ENCODE measurements at places on chromosomes 12 and 14. TPM values are rescaled to one million over a fixed set of nuclear protein-coding genes. Genes with fewer than 3 reads are reported as not detected.

WSCD2 gene
- total RNA-seq, result 0.33 TPM

TTC9 gene
- 1.8 TPM for total RNA-seq

RTN1 gene
- total RNA-seq, result 1.9 TPM

C12orf60 gene
- total RNA-seq, result 1.4 TPM

OS9 gene
- total RNA-seq, result 111 TPM

SLC6A12 gene
- total RNA-seq, result 0.14 TPM

INHBE gene
- total RNA-seq, result 0.09 TPM

DNA sequence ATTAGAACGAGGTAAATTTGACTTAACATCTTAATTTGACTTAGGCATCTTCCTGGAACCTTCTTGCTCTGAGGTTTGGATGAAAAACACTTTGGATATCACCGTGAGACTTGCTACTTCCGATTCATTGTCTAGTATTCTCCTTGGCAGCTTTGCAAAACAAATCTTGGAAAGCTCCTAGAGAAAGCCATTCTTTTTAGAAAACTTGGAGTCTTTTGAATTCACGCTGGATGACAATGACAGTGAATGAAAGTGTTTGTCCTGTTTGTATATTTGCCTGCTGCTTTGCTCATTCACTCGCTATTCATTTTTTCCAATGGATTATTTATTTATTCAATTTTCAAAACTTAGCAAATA, 222.1 kb upstream of the HMGA2 start:
- peaks cover 2% of the 10 kb centered on the region for H3K4me1 ChIP-seq
- H3K27ac ChIP-seq, result no peak overlapping the region
- no peak overlapping the region for H3K4me3 ChIP-seq
- no peaks in the 10 kb centered on the region for H3K36me3 ChIP-seq
- DNase-seq, result no peak

- no peaks in the 10 kb centered on the region for H3K4me1 ChIP-seq
- no peak for DNase-seq
- no peak overlapping the region for H3K27ac ChIP-seq
- H3K36me3 ChIP-seq, result peaks cover 3% of the 10 kb centered on the region
Observed at GRCh38 chr12:62586850-62587249, 120.2 kb downstream of the MON2 start.

DNA sequence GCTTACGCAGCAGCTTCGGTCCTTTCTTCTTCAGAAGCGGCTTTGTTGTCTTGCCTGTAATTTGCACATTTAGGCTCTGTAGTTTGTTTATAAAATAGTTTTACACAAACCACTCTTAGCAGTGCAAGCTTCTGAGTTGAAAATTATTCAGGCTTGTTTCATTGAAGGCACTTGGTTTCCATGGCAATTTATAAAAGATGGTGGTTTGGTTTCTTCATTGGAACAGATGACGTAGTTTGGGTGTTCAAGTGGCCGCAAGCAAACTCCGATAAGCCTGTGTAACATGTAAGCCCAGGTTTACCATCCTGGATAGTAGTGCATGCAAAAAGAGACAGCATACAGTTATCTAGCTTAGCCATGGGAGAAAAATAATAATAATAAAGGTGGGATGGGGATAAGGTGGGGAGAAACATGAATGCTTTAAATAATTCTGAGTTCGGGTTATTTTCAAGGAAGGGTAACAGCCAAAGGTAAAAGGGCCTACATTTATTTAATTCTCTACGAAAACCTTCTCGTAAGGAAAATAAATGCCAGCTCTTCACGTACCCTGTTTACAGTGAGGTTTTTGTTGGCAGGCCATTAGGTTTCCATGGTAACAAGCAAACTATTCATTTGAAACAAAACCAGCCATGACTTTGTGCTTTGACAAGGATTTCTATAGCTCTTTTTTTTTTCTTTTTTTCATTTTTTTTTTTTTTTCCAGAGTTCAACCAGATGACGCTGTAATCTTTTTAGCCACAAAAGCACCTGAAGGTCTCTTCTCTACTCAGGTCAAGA, 189.6 kb upstream of the RPL10L start:
- no peak for DNase-seq
- no peak overlapping the region for H3K27ac ChIP-seq
- no peaks in the 10 kb centered on the region for H3K27me3 ChIP-seq
- no peaks in the 10 kb centered on the region for H3K4me1 ChIP-seq

GRCh38 chr14:70770490-70770889, 38.8 kb downstream of the MAP3K9 start:
- no peak overlapping the region for H3K4me3 ChIP-seq
- no peak overlapping the region for H3K27ac ChIP-seq
- H3K27me3 ChIP-seq, result no peaks in the 10 kb centered on the region
- DNase-seq, result no peak
- no peaks in the 10 kb centered on the region for H3K4me1 ChIP-seq

- H3K4me1 ChIP-seq, result no peaks in the 10 kb centered on the region
- H3K27ac ChIP-seq, result no peak overlapping the region
- no peaks in the 10 kb centered on the region for H3K36me3 ChIP-seq
- no peak for DNase-seq
- no peaks in the 10 kb centered on the region for H3K27me3 ChIP-seq
Observed at GRCh38 chr14:104510216-104510615, 69.3 kb upstream of the C14orf180 start.

DNA sequence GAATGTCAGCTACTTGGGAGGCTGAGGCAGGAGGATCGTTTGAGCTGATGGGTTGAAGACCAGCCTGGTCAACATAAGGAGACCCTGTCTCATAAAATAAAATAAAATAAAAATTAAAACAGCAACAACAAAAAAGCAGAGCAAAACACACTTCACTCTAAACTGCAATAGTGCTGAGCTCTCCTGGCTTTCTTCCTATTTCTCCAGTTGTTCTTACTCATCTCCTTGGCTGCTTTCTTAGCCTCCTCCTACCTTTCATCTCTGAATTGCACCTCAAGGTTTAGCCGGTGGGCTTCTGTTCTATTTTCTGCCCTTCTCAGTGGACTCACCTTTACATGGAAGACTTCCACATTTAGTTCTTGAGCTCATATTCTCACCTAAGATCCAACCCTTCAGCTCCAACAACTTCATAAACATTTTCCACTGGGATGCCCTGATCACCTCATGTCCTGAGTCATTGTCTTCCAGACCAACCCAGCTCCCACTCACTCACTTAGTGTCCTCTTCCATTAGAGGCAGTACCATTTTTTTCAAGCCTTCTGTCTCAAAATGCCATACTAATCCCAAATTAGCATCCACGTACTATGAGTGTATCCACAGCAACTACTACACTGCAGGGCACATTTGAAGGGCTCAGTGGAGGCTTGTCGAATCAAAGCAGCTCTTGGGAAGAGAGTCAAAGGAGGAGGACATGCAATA, 41.2 kb upstream of the TMED10 start:
- no peaks in the 10 kb centered on the region for H3K36me3 ChIP-seq
- DNase-seq, result no peak

GRCh38 chr12:43285159-43285598, 266.8 kb downstream of the ADAMTS20 start:
- H3K27me3 ChIP-seq, result no peaks in the 10 kb centered on the region
- H3K4me3 ChIP-seq, result no peak overlapping the region
- no peak overlapping the region for H3K27ac ChIP-seq

GRCh38 chr12:130576371-130576816, 139.7 kb downstream of the RIMBP2 start:
- no peaks in the 10 kb centered on the region for H3K36me3 ChIP-seq
- H3K4me1 ChIP-seq, result peaks cover 4% of the 10 kb centered on the region
- H3K4me3 ChIP-seq, result no peak overlapping the region
- no peaks in the 10 kb centered on the region for H3K27me3 ChIP-seq
- H3K27ac ChIP-seq, result no peak overlapping the region

DNA sequence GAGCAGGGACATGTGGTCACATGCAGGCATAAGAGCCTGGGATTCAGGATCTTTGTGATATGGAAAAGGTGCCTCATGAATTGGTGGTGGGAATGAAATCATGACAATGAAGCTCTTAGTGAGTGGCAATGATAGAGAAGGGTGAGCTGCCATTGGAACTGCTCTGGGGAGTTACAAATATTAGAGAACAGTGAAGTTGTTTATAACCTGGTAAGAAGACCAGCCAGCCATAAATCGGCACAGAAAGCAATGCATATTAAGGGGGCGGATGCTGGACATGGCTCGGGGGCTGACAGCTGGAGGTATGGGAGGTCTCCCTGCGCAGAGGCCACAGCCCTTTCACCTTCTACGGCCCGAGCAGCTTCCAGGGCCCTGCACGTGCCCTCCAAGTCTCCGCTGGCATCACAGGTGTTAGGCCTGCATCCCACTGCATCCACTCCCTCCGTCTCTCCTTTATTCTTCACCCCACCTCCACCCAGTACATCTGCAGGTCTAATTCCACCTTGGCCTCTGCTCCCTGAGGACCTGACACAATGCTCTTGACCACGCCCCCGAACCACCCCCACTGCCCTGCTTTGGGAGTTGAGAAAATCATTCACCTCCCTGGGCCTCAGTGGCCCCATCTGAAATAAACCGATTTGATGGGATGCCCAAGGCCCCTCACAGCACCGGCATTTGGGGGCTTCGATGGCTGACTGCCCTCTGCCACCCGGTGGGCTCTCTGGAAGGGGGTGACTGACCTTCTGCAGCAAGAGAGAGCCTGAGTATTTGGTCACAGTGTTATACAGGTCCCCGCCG, 4.1 kb downstream of the CACNA2D4 start:
- no peak overlapping the region for H3K27ac ChIP-seq
- H3K27me3 ChIP-seq, result peaks cover 19% of the 10 kb centered on the region
- DNase-seq, result no peak
- no peak overlapping the region for H3K4me3 ChIP-seq
- no peaks in the 10 kb centered on the region for H3K36me3 ChIP-seq

- no peaks in the 10 kb centered on the region for H3K4me1 ChIP-seq
- H3K27ac ChIP-seq, result no peak overlapping the region
- no peak overlapping the region for H3K4me3 ChIP-seq
- no peaks in the 10 kb centered on the region for H3K36me3 ChIP-seq
- DNase-seq, result no peak
Observed at GRCh38 chr12:102501773-102502172, 21.4 kb upstream of the IGF1 start.

- H3K27ac ChIP-seq, result peak overlapping the region; percentile 89
- H3K4me1 ChIP-seq, result peaks cover 75% of the 10 kb centered on the region
- H3K36me3 ChIP-seq, result peaks cover 100% of the 10 kb centered on the region
- peak overlapping the region; percentile 38 for H3K4me3 ChIP-seq
- no peak for DNase-seq
Observed at GRCh38 chr14:22536853-22537338, 52.1 kb downstream of the DAD1 start.

GRCh38 chr12:87127272-87127671, 871.1 kb upstream of the MGAT4C start:
- no peaks in the 10 kb centered on the region for H3K27me3 ChIP-seq
- no peak overlapping the region for H3K4me3 ChIP-seq
- no peak for DNase-seq
- no peaks in the 10 kb centered on the region for H3K4me1 ChIP-seq
- H3K27ac ChIP-seq, result no peak overlapping the region
- H3K36me3 ChIP-seq, result no peaks in the 10 kb centered on the region

- no peak overlapping the region for H3K4me3 ChIP-seq
- H3K36me3 ChIP-seq, result peaks cover 9% of the 10 kb centered on the region
- H3K4me1 ChIP-seq, result no peaks in the 10 kb centered on the region
- H3K27me3 ChIP-seq, result no peaks in the 10 kb centered on the region
- H3K27ac ChIP-seq, result peak overlapping the region; percentile 27
Observed at GRCh38 chr12:53585448-53586125, 40.6 kb downstream of the ATF7 start.

DNA sequence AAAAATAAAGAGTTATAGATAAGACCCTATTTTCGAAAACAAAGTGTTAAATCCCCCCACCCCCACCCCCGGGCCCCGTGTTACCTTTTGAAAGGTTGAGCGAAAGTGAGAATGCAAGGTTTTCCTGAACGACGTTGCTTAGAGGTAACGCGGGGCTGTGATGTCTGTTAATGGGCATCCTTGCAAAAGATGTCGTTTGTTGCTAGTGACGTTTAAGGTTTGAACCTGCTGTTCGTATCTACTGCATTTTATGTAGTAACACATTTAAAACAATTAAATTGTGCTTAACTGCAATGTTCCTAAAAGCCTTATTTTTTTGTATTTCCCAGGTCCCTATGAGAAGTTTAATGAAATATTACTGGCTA, 1.2 kb downstream of the CPSF6 start:
- peak; percentile 31 for DNase-seq
- H3K27me3 ChIP-seq, result no peaks in the 10 kb centered on the region
- peak overlapping the region; percentile 80 for H3K27ac ChIP-seq

GRCh38 chr12:9948606-9949296, 16.6 kb upstream of the CLEC2A start:
- H3K36me3 ChIP-seq, result no peaks in the 10 kb centered on the region
- no peak overlapping the region for H3K4me3 ChIP-seq
- H3K27ac ChIP-seq, result no peak overlapping the region
